ENCODE measurements at places on chromosomes 13 and 19.

GRCh38 chr13:37889820-37890219, 20.2 kb upstream of the TRPC4 start:
- no peak for DNase-seq

DNA sequence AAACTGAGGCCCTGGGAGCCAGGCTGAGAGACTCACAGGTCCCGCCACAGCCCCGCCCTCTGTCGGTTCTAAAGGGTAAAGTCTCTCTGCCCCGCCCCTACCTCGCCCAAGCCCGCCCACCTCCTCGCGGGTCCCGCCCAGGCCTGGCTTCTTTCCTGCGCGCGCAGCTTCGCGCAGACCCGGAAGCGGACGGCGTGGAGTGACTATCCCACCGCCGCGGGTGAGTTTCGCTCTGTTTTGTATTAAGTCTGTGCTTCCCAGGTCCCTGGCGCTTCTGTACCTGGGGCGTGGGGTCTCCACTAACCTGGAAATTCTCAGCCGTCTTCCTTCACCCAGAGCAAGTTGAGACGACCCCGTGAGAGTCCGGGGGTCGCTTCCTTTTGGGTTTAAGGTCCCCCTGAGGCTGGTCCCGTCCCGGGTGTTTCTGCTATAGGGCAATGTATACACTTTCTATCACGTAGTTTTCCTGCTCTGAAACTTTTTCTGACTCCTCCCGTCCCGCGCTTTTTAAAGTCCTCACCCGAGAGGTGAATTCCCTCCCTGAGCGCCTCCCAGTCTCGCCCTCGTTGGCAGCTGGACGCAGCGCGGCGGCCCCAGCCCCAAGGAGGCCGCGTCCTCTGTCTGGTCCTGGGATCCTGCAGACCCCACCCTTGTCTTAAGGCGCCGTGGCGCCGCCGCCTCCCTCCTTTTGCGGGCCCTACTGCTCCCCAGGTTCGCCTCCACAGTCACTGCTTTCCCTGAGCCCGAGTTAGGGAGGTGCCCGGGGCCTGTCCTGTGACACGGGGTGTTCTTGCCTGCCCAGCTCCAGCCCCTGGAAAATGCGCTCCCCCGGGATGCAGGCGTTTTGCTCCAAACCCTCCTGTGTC, at the start of gene ZNF765:
TSS of gene ZNF765 (plus strand) at position 176 of the 866 bp plus-strand sequence. CDS start 2,867 bp downstream, outside the sequence.
- peak; percentile 92 for DNase-seq

GRCh38 chr19:47434088-47434487, 14.8 kb upstream of the MEIS3 start:
- no peak for DNase-seq

DNA sequence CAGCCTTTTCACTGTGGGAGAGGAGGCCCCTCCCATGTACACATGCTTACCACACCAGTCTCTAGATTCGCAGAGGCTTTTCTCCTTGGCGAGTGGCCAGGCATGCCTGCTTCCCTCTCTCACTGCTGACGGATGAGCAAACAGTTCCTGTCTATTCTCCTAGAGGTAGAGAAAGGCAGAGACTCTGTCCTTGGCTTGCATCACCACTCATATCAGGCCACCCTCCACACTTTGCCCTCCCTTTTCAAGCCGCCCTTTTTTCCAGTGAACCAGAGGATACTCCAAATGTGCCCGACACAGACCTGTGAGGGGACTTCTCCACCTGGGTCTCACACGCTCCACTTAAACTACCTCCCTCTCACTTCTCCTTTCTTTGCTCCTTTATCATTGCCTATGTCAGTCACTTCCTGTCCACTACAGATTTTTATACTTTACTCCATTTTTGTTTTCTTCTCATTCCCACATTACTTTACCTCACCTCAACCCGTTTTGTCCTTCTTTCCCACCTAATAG, 284.6 kb downstream of the DNAJC15 start:
- peak; percentile 95 for DNase-seq
